Small intestine (tissue), 16 donors: ENCODE measurements at places on chromosomes 6 and 20. TPM values are rescaled to one million over a fixed set of nuclear protein-coding genes. Genes with fewer than 3 reads are reported as not detected.

DNA sequence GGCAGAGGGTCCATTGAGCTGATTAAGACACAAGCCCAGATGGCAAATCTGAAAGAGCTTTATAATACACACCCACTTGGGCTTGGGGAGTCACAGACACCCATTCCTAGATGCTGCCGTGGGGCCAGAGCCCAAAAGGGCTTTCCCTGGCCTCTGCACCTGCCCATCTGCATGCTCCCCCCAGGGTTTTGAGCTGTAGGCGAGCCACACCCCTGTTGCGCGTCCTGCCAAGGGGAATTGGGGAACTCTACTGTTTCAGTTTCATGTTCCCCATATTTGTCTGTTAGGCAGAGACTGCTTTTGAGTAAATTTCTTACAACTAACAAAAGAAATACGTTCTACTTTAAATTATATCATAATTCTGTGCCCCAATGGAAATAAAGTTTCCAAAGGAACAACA is 52.9 kb upstream of the FNDC1 start:
- DNase-seq = no peak

DNA sequence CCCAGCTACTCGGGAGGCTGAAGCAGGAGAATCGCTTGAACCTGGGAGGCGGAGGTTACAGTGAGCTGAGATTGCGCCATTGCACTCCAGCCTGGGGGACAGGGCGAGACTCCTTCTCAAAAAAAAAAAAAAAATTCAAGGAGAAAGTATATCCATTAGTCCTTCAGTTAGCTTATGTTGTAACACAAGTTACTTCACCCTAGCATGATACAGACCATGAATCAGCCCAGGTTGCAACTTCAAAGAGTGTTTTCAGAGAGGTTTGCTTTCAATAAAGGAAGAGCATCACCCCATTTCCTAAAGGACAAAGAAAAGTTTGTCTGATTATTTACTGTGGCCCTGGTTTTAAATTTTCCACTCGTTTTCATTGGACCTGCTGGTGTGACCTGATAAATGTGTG is 73.0 kb downstream of the SERAC1 start:
- DNase-seq = no peak

- DNase-seq = no peak
These were observed 46.9 kb upstream of the ARMC2 start for GRCh38 chr6:108801366-108801765.

DNA sequence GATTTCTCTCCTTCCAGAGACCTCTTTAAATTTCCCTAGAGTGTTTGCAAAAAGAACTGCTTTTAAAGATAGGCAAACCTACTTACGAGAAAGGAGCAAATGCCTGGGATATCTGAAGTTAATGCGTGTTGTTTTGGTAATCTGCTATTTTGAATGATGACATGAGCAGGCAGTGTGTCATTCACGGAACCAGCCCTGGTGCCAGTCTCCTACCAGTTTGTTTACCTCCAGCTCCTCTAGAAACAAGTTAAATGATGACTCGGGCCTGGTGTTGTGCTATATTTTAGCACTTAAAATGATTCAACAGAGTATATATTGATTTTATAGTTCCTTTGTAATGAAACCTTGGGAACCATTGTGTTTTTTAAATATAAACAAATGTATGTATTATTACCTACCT is 41.1 kb upstream of the MAP3K4 start:
- no peak for DNase-seq

RALGAPB gene
- 9.9 TPM for polyA plus RNA-seq

FAM110A gene
- 12.1 TPM for polyA plus RNA-seq

TMEM151B gene
- polyA plus RNA-seq = 0.96 TPM

TEAD3 gene
- polyA plus RNA-seq = 17.8 TPM
